ENCODE measurements at places on chromosomes 13 and 19.
A peak's percentile ranks its signal among the peaks of the same experiment; 100 is the strongest.

DNA sequence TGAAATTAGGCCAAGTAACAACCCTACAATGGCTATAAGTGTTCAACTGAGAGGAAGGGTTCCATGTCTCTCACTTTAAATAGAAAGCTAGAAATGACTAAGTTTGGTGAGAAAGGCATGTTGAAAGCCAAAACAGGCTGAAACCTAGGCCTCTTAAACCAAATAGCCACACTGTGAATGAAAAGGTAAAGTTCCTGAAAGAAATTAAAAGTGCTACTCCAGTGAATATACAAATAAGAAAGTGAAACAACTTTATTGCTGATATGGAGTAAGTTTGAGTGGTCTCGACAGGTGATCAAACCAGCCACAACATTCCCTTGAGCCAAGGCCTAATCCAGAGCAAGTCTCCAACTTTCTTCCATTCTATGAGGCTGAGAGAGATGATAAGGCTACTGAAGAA lies 209.6 kb downstream of the KLF12 start:
- DNase-seq: no peak

DNA sequence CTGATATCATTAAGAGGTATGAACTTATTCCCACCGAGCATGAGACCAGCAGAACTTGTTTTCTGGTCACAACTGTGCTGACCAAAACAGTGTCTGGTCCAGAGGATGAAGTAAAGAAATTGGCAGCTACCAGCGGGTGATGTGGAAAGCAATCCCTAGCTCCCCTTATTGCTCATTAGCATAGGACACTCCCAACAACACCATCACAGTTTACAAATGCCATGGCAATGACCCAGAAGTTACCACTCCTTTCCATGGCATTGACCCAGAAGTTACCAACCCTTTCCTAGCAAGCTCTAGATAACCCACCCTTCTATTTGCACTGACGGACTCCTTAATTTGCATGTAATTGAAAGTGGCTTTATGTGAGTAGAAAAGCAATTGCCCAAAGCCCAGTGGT lies 1856.1 kb downstream of the OLFM4 start:
- no peak for DNase-seq

DNA sequence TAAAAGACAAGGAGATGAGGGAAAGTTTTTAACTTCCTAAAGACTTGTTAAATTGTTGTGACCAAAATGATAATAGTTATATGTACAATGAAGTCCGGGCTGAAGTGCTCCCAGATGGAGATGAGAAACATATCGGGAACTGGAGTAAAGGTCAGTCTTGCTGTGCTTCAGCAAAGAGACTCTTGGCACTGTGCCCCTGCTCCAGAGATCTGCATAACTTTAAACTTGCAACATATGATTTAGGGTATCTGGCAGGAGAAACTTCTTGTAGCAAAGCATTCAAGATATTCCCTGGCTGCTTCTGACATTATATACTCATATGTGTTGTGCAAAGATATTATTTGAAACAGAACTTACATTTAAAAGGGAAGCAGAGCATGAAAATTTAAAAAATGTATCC lies 786.6 kb upstream of the SLITRK6 start:
- DNase-seq: peak; percentile 89

DNA sequence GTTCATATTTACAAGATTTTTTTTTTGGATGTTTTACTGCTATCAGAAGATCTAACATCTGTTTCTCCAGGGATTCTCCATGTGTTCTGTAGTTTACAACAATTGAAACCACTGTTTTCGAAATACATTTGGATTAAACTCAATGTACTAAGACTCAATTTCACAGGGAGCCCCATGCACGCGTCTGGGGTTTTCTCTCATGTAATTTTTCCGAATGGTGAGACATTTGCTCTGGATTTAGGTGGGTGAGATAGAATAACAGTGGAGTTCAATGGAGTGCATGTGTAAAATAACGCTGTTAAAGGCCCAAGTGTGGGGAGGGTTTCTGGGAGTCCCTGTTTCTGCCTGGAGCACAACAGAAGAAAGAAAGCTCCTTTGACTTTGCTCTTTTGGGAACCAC lies 330.3 kb downstream of the TSHZ3 start:
- DNase-seq: no peak

DNA sequence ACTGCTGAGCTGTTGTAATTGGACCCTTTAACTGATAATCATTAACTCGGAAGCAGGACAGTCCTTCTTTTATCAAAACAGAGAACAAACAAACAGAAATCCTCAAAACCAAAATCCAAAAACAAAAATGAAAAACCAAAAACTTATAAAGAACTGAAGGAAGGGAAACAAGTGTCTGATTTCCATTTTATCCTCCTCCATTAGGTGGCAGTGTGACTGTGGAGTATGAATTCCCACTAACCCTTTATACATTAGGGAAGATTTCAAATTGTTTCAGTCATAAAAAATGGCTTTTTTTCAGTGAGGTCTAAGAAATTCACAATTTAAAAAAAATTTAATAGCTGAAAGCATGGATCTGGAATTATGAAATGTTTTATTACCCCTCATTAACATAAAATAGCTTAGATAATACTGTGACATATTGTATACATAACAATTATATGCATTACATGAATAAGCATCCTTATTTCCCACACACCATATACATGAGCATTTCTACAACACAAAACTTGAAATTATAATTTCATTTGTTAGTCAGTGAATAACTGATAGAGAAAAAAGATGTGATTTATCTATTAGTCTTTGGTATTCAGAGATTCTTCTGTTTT lies 1074.3 kb upstream of the PCDH9 start:
- DNase-seq: no peak

DNA sequence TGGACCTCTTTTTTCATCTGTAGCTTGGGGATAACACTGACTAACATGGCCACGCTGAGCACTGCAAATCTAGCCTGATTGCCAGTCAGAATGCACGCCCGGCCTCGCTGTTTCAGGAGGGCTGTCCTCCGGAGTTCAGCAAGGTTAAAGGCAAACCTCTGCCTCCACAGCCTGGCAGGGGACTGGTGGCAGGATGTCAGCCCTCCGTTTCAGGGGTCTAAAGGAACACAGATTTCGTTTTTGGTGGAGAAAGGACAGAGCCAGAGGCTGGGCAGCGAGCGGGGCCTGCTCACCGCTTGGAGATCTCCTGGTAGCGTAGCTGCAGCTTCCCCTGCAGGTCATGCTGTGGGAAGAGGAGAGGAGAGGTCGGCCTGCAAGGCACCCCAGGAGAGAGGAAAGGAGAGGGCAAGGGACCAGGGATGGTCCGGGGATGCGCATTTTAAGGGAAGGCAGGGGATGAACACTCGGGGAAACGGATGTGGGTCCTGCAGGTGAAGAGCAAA lies 560 bp downstream of the NDUFA7 start:
- no peak for DNase-seq

- peak; percentile 24 for DNase-seq
Measured at GRCh38 chr13:94384231-94384905, 95.1 kb downstream of the DCT start.

- DNase-seq: no peak
Measured at GRCh38 chr13:25088562-25089221, 7.2 kb upstream of the PABPC3 start.

- no peak for DNase-seq
Measured at GRCh38 chr19:29093553-29093908, 119.4 kb downstream of the UQCRFS1 start.

DNA sequence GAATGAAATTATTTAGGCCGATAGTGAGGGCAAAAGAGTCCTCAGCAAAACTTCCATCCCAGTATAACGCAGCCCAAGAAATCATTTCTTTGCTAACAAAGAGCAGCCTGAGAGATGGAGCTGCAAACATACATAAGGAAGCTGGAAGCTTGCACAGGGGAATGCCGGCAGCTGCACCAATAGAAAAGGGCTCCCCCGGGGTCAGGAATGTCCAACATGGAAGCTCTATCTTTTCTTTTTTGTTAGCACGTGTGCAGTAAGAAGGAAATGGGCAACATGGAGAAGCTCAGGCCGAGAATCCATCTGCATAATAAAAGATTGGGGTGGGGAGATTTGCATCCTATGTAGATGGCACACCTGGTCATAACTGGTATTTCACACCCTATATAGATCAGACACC lies 1363.5 kb upstream of the PCDH20 start:
- DNase-seq: no peak

DNA sequence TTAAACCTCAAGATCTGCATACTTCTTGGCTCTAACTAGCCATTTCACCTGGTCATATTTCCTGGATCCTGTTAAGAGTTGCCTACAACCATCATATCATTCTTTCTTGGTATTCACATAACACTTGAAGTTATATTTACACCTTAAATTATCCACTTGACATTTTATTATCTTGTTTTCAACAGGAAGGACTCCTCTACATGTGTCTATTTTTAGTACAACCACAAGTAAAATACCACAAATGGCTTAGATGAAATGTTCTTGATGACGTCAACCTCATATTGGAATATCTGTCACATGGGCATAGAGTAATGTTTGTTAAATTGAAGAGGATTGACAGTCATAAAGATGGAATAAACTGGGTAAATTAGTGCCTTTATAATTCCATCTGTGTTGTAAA lies 9.4 kb downstream of the PCDH20 start:
- no peak for DNase-seq

DNA sequence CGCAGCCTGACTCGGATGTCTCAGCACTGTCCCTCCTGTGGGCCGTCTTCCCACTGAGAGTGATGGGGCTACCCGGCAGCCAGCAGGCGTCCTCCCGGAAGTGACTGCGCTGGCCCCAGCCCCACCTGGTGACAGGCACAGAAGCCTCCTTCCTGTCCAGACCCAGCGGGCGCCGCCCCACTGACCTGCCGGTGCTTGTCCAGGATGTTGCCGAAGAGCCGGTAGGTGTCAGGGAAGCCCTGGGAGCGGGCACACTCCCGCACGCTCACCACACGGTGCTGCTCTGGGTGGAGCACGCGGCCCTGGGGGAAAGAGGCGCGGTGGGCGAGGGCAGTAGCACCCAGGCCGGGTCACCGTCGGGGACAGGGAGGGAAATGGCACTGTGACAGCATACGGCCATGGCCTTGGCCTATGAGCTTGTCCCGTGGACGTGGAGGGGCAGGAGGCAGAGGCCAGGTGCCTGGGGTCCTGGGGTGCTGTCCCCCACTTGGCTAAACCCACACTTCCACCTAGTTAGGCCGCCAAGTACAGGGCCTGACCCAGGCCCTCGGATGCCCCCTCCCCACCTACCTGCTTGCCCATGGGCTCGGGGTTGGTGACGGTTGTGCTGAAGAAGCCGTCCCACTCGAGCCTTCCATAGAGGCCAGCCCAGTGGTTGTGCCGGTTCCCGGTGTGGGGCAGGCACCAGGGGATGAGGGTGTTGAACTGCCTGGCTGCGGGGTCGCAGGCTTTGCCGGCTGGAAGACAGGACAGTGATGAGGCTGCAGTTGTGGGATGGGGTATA lies 16.0 kb upstream of the EIF3G start:
- no peak for DNase-seq

DNA sequence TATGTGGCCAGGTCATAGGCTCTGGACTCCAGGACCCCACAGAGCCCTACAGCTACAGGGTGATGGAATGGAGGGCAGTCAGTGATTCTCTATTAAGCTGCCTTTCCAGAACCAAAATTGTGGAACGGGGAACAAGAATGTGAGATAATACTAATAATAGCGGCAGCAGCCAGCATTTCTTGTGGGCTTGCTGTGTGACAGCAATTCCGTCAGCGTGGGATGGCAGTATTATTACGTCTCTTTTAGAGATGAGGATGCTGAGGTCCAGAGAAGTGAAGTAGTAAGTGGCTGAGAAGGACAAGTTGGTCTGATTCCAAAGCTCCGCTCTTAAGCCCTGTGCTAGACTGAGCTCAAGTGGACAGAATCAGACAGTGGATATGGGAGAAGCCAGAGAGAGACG lies 24.4 kb downstream of the GRIK5 start:
- DNase-seq: no peak

Data from AG04450 (cell line).